Right hindlimb (tissue), 1 donor: ENCODE measurements at places on chromosomes 2 and 18.

- DNase-seq, result no peak
Measured at GRCh38 chr2:7899241-7899640, 782.6 kb upstream of the ID2 start.

DNA sequence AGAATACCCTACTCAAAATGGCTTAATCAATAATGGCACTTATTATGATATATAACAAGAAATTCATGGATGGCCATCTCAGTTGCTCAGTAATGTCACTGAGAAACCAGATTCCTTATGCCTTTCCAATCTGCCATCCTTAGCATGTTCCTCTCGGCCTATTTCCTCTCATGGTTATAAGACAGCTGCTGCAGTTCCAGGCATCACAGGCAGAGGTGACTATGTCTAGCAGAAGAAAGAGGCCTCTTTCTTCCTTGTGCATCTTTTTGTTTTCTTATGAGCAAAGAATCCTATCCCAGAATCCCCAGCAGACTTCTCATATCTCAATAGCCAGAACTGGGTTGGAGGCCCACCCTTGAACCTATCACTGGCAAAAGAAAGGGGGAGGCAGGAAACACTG, 310.6 kb upstream of the SPRED2 start:
- no peak for DNase-seq

GRCh38 chr18:53219853-53220252, 879.9 kb downstream of the DCC start:
- DNase-seq, result no peak

DNA sequence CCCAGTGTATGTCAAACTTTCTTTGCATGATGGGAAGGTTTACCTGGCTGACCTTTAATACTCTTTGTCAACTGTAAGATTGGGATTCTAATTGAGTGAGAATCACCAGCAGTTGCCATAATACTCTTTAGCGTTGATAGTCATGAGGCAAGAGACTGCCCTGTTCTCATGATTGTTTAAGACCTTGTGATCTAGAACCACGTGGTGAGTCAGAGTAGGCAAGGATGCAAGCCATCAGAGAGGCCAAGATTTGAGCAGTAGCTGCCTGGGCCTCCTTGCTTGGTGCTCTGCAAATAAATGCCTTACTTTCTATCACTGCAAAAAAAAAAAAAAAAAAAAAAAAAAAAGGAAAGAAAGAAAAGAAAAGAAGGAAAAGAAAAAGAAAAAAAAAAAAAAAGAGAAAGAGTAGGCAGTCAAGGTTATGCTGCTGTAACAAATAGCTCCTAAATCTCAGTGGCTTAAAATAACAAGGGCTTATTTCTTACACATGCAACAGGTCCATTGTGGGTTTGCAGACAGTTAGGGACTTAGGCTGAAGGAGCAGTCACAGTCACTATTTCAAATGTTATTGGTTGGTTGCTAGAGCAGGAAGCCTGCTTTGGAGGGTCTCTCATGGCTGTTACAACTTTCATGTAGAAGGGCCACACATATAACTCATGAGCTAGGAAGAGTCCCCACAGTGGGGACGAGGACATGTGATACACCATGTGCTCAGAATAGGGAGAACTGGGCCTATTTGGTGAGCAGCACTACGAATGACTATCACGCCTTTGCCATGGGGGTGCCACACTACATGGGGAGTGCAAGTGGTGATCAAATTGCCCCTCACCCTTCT, 21.7 kb downstream of the IL1R2 start:
- DNase-seq, result no peak

DNA sequence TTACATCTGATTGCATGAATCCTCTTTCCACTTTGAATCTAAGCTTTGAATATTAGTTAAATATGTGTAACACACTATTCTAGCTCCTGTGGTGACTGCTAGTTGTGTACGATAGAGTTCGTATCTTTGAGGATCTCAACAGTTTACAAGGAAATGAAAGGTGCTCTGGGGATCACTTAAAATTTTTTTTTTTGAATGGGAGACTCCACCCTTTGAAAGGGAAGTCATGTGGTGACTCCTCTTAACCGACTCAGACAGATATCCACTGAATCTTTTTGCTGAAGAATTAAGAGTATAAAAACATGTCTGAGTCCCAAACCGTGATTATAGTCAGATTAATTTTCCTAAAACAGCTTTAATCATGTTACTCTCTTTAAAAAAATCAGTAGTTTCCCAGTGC, 4.0 kb downstream of the CLIP4 start:
- no peak for DNase-seq

DNA sequence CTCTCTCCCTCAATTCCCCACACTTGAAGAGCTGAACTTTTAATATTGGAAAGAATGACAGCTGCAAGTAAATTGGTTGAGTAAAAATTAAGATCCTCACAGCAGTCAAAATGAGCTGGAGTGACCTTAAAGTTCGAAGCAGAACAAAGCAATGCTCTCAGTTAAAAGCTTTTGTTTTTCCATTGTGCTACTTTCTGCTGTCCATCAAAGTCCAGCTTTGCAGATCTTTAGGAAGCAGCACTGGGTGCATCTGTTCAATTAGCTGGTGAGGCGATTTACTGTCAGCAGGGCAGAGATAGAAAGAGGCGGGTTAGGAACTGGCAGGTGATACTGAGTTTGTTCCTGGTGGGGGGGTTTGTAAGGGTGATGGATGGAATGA, 834.8 kb downstream of the CPS1 start:
- no peak for DNase-seq

DNA sequence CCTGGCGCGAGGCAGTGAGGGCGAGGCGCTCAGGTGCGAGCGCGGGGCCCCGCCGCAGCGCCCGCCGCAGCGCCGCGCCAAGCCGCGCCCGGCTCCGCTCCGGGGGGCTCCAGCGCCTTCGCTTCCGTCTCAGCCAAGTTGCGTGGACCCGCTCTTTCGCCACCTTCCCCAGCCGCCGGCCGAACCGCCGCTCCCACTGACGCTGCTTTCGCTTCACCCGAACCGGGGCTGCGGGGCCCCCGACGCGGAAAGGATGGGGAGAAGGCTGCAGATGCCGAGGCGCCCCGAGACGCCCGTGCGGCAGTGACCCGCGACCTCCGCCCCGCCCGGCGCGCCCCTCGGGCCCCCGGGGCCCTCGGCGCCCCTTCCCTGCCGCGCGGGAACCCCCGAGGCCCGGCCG, 328 bp upstream of the INHBB start:
- DNase-seq, result no peak

DNA sequence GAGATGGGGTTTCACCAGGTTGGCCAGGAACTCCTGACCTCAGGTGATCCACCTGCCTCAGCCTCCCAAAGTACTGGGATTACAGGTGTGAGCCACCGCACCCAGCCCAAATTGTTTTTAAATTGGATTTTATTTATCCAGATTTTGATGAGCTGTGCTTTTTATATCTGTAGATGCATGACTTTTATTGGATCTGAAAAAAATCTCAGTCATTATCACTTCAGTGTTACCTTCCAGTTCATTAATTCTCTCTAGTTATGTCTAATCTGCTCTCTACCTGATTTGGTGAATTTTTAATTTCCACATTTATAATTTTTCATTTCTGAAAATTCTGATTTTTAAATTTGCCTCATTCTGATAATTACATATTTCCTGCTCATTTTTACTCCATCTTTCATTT, 13.5 kb downstream of the AGFG1 start:
- DNase-seq, result no peak

- peak; percentile 17 for DNase-seq
Measured at GRCh38 chr2:127953128-127953718, 67.5 kb upstream of the AMMECR1L start.

GRCh38 chr2:191233533-191233932, 11.7 kb upstream of the MYO1B start:
- DNase-seq, result no peak

- no peak for DNase-seq
Measured at GRCh38 chr2:3443506-3444084, 64.1 kb downstream of the TRAPPC12 start.

- no peak for DNase-seq
Measured at GRCh38 chr2:122210898-122211856, 455.7 kb downstream of the TSN start.

GRCh38 chr2:31429759-31430438, 15.4 kb upstream of the XDH start:
- no peak for DNase-seq

DNA sequence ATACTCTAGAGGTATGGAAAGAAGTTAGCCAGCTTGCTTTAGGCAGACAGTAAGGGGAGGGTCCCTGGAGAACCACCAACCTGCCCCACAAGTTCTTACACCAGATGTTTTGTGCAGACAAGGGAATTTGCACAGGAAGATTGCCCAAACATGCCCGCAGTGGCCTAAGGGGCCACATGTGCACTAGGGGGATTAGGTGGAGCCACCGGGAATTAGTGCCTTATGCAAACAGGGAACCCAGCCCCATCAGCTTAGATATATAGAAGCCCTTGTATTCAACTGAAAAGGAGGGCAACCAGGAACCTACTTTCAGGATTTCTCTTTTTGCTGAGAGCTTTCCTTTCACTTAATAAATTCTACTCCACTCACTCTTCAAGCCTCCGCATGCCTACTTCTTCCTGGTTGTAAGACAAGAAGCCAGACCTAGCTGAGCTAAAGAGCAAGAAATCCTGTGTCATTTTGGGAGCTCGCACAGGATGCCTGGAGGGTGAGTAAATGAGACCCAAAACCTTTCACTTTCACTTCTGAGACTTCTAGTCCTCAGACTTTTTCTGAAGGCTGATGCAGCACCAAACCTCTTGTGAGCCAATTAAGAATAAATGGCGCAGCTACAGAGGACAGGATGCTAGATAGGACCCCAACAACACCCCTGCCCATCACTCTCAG, 146.3 kb downstream of the GCA start:
- DNase-seq, result no peak

DNA sequence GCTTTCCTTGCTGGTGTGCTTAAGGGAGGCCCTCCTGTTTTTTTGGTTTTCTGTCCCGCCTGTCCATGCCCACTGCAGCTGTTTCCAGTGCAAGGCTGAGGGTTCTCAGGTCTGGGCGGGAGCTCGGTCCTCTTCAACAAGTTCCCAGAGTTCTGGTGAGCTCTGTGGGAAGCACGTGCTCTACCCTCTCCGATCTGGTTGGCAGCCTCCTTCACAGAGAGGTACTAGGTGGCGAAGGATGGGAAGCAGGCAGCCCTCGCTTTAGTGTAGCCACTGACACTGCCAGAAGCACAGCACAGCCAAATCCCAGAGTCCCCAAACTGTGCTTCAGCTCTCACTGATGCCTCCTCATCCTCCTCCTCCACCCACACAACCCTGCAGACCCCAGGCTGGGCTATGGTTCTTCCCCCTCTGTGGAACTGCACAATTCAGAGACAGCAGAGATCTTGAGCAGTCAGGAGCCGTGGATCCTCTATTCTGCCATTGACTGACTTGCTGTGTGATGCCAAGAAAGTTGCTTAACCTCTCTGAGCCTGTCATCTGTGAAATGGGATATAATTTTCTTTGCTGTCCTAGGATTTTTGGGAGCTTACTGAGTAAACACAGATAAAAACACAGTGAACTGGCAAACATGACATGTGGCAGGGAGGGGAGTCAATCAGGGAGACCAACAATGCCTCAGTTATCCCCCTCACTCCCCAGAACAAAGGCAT, 157.3 kb downstream of the MSH2 start:
- DNase-seq, result no peak

- peak; percentile 34 for DNase-seq
Measured at GRCh38 chr2:180978903-180979748, 1.3 kb upstream of the UBE2E3 start.

DNA sequence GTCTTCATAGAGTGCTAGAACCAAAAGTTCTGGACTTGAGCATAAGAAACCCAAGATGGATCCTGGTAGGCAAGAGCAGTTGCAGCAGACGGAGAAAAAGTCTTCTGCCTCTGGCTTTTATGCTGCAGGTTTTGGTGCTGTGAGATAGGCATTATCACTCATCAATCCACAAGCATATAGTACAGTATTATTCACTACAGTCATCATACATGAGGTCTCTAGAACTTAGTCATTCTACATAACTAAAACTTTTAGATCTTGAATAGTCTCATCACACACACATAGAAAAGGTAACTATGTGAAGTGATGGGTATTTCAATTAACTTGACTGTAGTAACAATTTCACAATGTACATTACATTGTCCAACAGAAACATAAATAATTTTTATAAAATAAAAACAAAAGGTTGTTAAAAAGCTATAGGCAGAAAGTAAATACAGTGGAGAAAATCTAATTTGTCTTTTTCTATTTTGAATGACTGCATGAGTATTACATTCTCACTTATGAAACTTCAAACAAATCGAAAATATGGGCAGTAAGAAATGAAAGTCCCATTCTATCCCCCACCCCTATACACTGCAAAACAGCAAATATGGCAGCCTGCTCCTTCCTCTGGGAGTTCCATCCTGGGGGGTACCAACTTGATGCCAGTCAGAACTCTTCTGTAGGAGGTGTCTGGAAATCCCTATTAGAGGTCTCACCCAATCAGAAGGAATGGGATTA, 534.3 kb upstream of the ACVR2A start:
- no peak for DNase-seq

DNA sequence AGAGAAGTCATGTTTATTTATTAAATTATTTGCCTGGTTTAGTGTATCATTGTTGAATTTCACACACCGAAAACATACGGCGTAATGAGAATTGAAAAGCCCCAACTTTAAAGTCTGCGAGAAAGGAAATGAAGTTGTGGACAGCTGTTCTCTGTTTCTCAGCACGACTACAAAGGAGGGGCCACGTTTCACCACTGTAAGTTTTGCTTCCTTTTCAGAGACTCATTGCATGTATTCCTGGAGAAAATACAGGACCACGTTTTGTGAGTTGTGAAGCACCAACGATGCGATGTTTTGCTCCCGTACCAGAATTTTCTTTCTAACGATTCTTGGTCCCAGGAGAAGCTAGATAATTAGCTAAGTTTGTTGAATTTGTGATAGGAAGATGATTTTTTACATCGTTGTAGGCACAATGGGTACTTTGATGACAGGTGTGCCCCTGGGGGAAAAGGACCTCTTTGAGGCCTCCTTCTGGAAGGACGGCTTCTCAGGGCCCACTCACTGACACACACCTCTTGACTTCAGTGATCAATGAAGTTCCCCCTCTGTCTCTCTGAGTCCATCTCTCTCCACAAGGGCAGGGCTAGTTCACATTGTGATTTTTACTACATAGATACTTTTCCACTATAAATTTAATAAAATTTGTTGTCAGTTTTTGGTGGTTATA, 23.7 kb upstream of the ACKR3 start:
- no peak for DNase-seq

DNA sequence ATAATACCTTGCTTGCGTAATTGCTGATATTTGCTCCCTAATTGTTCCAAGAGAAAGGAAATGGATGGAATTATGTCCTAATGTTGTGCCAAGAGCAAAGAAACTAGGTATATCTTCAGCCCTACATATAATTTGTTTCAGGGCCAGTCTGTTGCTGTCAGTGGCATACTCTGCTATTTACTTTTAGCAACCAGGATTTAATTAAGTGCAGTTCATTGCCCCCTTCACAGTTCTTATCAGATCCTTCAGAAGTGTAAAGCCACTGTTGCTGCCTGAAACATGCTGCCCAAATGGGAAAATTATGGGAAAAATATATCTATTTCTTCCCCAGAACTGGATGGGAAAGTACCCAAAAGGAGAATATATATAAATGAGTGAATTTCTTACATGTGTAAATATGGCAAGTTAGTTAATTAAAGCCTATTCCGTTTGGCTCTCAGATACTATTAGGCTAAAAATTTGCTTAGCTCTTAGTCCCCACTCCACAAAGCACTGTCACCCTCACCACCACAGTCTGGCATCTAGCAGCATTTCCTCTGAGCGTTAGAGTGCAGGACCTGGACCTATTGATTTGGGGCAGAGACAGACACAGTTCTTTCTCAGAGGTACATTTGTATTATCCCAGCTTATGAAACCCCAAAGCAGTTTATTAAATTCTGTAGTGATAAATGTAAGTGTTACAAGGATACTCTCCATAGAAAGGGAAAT, 72.8 kb upstream of the DTNA start:
- no peak for DNase-seq

- DNase-seq, result peak; percentile 26
Measured at GRCh38 chr18:50582500-50582899, 22.6 kb downstream of the MAPK4 start.
